ENCODE measurements at places on chromosomes 5 and 9.

- no peak for DNase-seq
Measured at GRCh38 chr5:27124590-27124989, 86.2 kb upstream of the CDH9 start.

GRCh38 chr5:141359790-141360426 lies at the start of gene PCDHGB2:
PCDHGB2 (plus strand) TSS chr5:141359994; CDS start chr5:141360136, 142 bp downstream.
- no peak for DNase-seq

DNA sequence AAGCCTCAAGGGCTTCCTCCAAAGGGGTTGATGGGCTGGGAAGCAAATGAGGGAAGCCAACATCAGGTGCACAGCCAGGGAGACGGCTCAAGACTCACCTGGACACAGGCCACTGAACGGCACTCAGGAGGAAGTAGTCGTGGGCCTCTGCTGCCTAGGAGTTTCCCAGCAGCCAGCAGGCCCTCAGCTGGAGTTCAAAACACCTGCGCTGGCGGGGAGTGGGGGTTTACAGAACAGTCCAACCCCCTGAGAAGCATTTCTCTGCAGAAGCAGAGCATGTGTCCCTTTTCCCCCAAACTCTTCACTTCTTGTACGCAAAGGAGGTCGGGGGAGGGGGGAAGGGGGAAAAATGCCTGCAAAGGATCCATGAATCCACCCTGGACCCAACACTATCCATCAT lies 2.3 kb downstream of the WHRN start:
- no peak for DNase-seq

GRCh38 chr5:141846031-141846430 lies 32.2 kb downstream of the PCDH1 start:
- DNase-seq, result no peak

DNA sequence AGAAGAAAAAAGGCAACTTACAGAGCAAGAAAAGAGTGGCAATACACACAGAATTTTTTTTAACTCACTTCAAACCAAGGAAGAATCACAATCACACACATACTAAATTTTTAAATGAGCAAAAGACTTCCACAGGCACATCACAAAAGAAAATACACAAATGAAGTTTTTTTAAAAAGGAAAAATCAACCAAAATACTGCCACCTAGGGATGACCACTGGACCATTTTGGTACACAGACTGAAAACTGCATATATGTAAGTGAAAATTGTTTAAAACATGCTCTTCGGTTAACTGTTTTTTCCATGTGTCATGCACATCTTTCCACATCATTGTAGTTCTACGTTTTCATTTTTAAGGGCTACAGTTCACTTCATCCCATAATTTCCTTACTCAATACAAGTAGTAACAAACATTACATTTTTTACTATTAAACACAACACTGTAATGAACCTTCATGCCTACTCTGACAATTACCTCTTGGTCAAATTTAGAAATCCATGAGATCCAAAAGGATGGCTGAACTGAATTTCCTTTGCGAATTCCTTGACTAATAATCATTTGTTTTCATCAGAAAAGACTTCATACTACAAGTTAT lies 79.0 kb downstream of the FBXW11 start:
- no peak for DNase-seq
